Dermis blood vessel endothelial cell (primary cell): ENCODE measurements at places on chromosomes 3 and 15. TPM values are rescaled to one million over a fixed set of nuclear protein-coding genes. Genes with fewer than 3 reads are reported as not detected.

CFAP100 gene
- total RNA-seq, result not detected in 2 replicates

MOBP gene
- total RNA-seq, result 0.19 TPM in 1 of 2 replicates, not detected in the other

DUOXA2 gene
- total RNA-seq, result not detected in 2 replicates

LNP1 gene
- 0.51 and 1.1 TPM in 2 replicates for total RNA-seq

SCN11A gene
- total RNA-seq, result under 0.01 TPM in 1 of 2 replicates, not detected in the other

WNT5A gene
- 2.0 and 2.6 TPM in 2 replicates for total RNA-seq

C15orf39 gene
- total RNA-seq, result 7.0 and 12.4 TPM in 2 replicates

- no peak for DNase-seq
These were observed 50.9 kb upstream of the DCBLD2 start for GRCh38 chr3:98952404-98952803.

DNA sequence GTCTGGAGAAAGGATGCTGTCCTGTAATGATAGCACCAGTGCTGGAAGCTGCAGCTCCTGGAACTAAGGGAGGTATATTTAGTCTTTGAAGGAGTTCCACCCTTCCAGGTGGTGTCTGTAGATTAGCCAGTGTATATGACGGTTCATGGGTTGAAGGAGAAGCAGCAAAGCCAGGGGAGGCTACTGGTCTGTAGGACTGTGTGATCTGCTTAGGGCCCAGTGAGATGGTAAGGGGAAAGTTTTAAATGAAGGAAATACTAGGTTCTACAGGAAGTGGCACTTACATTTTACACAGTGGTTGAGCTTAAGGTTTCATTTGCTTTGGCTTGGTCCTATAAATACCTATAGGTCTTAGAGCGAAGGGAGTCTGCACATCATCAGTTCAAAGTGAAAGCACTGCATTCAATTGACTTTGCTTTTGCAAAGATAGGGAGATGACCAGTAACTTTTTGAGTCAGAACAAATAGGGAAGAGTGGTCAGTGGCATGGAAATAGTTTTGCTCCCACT lies 5.6 kb downstream of the SLC25A38 start:
- no peak for DNase-seq

GRCh38 chr3:5016211-5017161 lies 37.2 kb downstream of the BHLHE40 start:
- peak; percentile 89 for DNase-seq

DNA sequence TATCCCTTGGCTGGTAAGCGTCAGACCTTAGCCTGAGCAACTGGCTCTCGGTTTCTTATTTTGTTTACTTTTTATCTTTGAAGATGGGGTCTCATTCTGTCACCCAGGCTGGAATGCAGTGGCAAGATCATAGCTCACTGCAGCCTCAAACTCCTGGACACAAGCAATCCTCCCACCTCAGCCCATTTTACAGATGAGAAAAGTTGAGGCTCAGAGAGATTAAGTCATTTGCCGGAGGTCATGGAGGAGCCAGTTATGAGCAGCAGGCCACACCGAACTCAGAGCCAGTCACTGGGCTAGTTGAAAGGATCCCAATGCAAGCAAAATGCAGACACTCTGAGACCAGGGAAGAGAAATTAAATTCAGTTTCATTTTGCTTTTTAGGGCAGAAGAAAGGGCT lies 293.6 kb downstream of the SHQ1 start:
- DNase-seq, result no peak

GRCh38 chr3:149618151-149619123 lies 39.4 kb downstream of the WWTR1 start:
- DNase-seq, result peak; percentile 86

DNA sequence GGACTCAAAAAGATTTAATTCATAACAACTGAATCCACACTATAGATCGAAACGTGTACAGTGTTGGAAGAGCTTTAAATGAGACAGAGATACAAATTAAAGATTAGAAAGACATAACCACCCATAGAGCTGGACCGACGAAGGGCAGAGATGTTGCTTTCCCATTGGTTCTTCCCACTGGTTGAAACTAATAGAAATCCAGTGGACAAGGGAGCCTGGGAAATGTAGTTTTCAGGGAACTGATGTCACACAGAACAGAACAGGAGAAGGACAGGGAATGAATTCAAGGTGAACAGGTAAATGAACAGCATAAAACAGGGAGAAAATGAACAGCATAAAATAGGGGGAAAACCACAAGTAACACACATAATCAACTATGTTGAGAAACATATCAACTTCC lies 328.7 kb downstream of the ZNF621 start:
- no peak for DNase-seq

- DNase-seq, result no peak
These were observed 49.9 kb upstream of the FURIN start for GRCh38 chr15:90818251-90819210.

- DNase-seq, result peak; percentile 63
These were observed 6.8 kb upstream of the LDHAL6B start for GRCh38 chr15:59199626-59200465.

GRCh38 chr3:49727924-49728361 lies 4.2 kb upstream of the GMPPB start:
- DNase-seq, result no peak

GRCh38 chr3:139128803-139129202 lies 84.1 kb upstream of the PRR23C start:
- DNase-seq, result no peak

GRCh38 chr3:135229018-135229495 lies 434.0 kb downstream of the EPHB1 start:
- DNase-seq, result no peak

GRCh38 chr3:144187531-144188210 lies 216.0 kb downstream of the DIPK2A start:
- DNase-seq, result no peak

- no peak for DNase-seq
These were observed 2.4 kb upstream of the SKIC8 start for GRCh38 chr15:78301828-78302227.

- DNase-seq, result no peak
These were observed 445.9 kb downstream of the UNC13C start for GRCh38 chr15:54424171-54424570.

DNA sequence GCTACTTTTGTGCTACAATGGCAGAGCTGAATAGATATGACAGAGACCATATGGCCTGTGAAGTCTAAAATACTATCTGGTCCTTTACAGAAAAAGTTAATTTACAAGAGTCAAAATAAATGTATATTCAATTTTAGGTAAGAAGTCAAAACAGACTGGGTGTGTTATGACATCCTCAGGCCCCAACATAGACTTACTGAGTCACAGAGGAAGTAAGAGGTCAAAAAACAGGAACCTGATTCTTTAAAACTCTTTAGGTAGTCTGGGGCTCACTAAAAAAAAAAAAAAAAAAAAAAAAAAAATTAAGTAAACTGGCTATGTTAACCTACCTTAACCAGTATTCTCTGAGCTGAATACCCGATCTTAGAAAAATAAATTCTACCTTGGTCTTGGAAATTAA lies 13.1 kb downstream of the DNAAF4 start:
- DNase-seq, result peak; percentile 37

- no peak for DNase-seq
These were observed 125.7 kb downstream of the TBL1XR1 start for GRCh38 chr3:177071496-177072156.

GRCh38 chr3:1942781-1943180 lies 155.9 kb upstream of the CNTN4 start:
- no peak for DNase-seq
